ENCODE measurements at places on chromosomes 2 and 18. TPM values are rescaled to one million over a fixed set of nuclear protein-coding genes. Genes with fewer than 3 reads are reported as not detected.

The GALR1 gene
- not detected for total RNA-seq

The NEURL3 gene
- total RNA-seq = 0.41 TPM

The TFCP2L1 gene
- 0.05 TPM for total RNA-seq

The SCYGR4 gene
- not detected for total RNA-seq

The TNS1 gene
- 0.88 TPM for total RNA-seq

The CRYGC gene
- not detected for total RNA-seq

The CPLX4 gene
- not detected for total RNA-seq

The TBR1 gene
- 0.04 TPM for total RNA-seq

The HOXD4 gene
- not detected for total RNA-seq

The ZNF513 gene
- total RNA-seq = 7.7 TPM

The ALLC gene
- not detected for total RNA-seq

The DPP4 gene
- 15.9 TPM for total RNA-seq

The BCL11A gene
- 0.57 TPM for total RNA-seq

The LOXL3 gene
- 0.96 TPM for total RNA-seq

The REG3A gene
- not detected for total RNA-seq

The PSMG2 gene
- total RNA-seq = 118 TPM

The SNORC gene
- 0.87 TPM for total RNA-seq

The AKAIN1 gene
- not detected for total RNA-seq

The OR6B2 gene
- not detected for total RNA-seq

The LYPD6 gene
- total RNA-seq = not detected

The UGT1A10 gene
- total RNA-seq = not detected

The CAPN13 gene
- total RNA-seq = not detected

The MC4R gene
- total RNA-seq = not detected

The KYNU gene
- total RNA-seq = not detected

The INHBB gene
- not detected for total RNA-seq

The SERPINB13 gene
- total RNA-seq = not detected

The LRP1B gene
- not detected for total RNA-seq
